ENCODE measurements at places on chromosomes 5 and 9.

DNA sequence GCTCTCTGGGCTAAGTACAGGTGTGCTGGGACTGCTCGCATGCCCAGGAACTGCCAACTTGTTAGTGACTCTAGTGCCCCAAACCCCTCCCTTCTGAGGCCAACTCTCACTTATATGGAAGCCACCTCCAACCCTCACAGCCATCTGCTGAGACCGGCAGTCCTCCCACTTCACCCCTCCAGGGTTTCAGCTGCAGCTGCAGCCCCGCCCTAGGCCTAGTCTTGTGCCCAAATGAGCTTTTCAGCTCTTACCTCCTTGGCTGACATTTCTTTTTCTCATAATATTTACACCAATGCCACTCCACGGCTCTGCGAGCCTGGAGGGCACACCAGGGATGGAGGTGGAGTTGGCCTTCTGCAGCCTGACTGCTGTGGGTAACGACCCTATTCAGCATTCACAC lies 166.6 kb downstream of the ROR2 start:
- no peak for DNase-seq

- no peak for DNase-seq
These were observed 76.6 kb upstream of the ADAMTS16 start for GRCh38 chr5:5063533-5063953.

- no peak for DNase-seq
These were observed 16.3 kb upstream of the LAMC3 start for GRCh38 chr9:130992682-130993032.

DNA sequence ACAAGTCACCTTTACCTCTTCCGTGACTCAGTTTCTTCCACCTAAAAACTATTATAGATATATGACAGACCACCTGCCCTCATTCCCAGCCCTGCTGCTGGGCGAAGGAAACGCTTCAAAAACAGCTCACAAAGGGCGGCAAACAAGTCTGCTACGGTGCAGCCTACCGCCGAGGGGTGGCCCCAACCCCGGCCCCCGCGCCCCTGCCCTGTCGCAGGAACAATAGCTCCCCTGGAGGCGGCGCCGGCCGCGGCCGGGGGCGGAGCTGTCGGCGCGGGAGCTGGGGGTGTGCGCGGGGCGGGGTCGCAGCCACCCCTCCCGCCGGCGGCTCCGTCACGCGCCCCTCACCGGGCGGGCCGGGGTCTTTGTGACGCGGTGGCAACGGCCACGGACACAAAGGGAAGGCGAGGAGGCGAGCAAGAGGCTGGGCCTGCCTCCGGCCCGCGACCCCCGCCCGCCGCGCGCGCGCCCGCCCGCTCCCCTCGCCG lies at the start of gene TMEFF1:
TSS of gene TMEFF1 (plus strand) at position 362 of the 488 bp plus-strand sequence. CDS start 396 bp downstream, outside the sequence.
- peak; percentile 46 for DNase-seq

GRCh38 chr5:143453720-143454119 lies 50.2 kb upstream of the NR3C1 start:
- DNase-seq, result no peak

DNA sequence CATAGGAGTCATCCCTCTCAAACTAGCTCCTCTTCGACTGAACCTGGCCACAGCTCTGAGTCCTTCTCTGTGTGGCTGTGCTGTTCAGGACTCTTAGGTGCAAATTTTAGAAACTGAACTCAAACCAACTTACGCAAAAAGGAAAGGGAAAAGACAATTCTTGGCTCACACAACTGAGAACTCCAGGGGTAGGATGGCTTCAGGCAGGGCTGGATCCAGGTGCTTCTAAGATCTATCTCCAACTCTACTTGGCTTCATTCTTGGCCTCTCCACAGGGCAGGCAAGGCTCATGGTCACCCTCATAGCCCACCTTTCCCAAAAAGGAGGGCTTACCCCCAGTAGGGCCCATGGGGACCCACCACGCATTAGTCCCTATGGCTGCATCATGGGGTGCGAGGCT lies 8.1 kb downstream of the ASS1 start:
- no peak for DNase-seq

DNA sequence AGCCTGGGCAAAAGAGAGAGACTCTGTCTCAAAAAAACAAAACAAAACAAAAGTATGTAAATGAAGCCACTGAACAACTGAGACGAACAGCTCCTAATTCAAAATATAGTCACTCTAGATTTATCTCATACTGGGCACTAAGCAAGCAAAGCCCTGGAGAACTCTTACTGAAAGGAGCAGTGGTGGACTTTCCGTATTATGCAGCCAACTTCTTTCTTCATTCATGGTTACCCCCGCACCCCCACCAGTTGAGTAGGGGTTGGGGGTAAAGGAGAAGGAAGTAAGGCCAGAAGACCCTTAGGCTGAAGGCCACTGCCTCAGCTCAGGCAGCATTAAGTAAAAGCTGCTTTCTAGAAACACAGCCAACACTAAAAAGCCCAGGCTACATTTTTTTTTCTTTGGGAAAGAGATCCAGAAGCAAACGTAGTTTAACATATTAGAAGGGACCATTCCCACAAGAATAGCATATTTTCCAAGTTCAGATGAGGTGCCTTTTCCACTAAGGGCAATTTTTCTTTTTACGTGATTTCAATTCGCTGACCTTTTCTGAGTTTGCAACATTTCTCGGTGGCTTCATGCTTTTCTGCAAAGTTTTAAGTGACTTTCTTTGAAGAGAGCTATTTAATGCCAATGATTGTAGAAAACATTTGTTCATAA lies 55.3 kb downstream of the MAPKAP1 start:
- DNase-seq, result no peak

DNA sequence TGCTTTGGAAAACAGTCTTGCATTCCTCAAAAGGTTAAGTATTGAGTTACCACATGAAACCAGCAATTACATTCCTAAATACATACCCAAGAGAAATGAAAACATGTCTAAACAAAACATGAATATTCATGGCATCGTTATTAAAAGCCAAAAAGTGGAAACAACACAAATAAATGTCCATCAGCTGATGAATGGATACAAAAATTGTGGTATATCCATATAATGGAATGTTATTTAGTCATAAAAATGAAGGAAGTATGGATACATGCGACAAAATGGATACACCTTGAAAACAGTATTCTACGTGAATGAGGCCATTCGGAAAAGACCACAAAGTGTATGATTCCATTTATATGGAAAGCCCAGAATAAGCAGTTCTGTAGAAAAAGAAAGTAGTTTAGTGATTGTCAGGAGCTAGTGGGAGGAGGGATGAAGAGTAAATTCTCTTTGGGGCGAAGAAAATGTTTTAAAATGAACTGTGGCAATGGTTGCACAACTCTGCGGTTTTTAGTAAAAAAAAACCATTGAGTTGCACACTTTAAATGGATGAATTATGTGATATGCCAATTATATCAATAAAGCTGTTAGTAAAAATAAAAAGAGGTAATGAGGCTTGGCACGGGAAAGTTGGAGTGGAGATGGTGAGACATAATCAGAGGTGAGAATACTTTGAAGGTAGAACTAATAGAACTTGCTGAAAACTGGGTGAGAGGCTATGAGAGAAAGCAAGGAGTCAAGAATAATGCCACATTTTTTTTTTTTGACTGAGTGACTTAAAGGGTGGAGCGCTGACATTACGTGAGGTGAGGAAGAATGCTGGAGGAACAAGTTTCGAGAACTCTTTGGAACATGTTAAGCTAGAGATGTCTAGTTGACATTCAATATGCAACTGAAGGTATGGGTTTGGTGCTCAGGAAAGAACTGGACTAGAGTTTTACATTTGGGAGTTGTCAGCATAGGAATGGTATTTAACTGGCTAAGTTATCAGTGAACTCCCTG lies 194.9 kb upstream of the ZNF608 start:
- DNase-seq, result no peak

GRCh38 chr9:127180457-127181314 lies 58.3 kb upstream of the ANGPTL2 start:
- no peak for DNase-seq

DNA sequence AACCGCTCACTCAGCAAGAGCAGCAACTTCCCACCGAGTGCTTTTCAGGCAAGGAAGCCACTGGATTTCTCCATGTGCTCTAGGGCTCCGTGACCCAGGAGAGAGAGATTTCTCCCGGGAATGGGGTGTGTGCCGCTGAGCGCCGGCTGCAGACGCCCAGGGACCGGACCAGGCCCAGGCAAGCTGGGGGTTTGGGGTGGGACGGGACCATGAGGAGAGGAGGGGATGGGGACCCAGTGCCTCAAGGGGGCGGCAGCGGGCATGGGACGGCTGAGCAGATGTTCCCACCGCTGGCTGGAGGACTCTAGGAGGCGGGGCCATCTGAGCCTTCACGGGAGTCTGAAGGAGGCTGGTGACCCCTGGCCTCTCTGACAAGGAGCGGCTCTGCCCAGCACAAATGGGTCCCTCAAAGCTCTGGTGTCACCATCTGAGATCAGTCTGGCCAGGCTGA lies 8.5 kb downstream of the LCN9 start:
- DNase-seq, result no peak

DNA sequence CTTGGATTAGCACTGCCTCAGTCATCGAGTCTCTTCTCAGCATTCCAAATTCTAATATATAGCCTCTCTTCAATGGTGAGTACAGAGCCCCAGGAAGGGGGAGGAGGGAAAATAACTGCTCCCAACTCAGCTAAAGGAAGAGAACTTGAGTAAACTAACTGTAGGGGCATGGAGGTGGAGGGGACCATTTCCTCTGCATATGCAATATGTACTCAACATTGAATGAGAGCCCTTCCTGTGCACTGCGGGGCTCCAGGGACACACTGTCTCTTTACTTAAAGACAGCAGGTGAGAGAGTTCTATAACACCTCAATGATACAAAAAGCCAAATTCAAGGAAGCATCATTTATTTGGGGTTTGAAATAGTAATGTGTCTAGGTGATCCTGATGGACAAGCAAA lies 75.1 kb downstream of the GNAQ start:
- DNase-seq, result no peak

DNA sequence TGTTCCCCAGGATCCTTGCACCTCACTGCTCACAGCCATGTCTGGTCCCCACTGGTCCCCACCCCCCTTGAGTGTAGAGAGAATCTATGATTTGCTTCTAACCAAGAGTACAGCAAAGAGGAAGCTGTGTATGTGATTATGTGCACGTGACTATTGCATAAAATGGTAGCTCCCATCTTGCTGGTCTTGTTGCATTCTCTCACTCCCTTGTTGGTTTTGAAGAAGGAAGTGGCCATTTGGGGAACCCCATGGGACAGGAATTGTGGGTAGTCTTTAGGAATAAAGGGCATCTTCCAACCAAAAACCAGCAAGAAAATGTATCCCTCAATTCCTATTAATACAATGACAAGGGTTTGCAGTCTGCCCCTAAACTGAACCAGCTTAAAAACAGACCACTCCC lies 5.2 kb upstream of the FCN2 start:
- DNase-seq, result no peak

- peak; percentile 21 for DNase-seq
These were observed 32.9 kb upstream of the FAM120AOS start for GRCh38 chr9:93486268-93486667.

DNA sequence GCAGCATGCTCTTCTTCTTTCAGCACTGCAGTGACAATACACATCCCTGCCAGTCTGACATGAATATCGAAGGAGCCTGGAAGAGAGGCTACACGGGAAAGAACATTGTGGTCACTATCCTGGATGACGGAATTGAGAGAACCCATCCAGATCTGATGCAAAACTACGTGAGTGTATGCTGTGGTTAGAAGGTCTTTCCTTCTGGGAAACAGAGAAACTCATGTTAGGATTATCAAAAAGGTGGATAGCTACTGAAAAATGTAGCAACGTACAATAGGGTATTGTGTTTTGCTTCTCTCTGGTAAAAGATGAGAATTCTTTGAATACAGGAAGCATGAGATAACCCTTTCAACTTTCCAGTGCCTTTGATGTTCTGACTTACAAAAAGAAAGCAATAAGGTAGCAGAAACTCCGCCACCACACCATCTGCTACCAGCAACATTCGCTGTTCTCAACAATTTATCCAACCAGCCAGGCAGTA lies 133.3 kb downstream of the PCSK5 start:
- DNase-seq, result no peak

- no peak for DNase-seq
These were observed 40.3 kb downstream of the TNFAIP8 start for GRCh38 chr5:119396030-119396664.

GRCh38 chr5:77003246-77003645 lies 27.0 kb upstream of the AGGF1 start:
- DNase-seq, result no peak

DNA sequence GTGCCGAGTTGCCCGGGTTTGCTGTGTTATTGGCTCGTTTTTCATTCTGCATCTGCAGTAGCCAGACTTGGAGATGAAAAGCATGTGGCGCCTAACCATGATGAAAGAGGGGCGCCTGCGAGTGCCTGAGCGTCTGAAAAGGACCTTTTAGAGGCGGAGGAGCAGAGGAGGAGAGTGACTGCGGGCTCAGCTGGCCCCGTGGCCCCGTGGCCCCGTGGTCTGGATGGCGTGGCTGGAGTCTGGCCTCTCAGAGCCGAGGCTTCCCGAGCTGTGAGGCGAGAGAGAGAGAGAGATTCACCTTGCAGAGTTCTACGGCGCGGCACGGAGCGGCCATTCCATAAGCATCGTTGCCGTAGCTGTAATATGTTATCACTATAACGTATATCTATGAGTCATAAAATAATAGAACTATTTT lies 55.3 kb upstream of the RNU6ATAC start:
- DNase-seq, result no peak

- DNase-seq, result no peak
These were observed 55.7 kb downstream of the GLIS3 start for GRCh38 chr9:4243877-4244812.

DNA sequence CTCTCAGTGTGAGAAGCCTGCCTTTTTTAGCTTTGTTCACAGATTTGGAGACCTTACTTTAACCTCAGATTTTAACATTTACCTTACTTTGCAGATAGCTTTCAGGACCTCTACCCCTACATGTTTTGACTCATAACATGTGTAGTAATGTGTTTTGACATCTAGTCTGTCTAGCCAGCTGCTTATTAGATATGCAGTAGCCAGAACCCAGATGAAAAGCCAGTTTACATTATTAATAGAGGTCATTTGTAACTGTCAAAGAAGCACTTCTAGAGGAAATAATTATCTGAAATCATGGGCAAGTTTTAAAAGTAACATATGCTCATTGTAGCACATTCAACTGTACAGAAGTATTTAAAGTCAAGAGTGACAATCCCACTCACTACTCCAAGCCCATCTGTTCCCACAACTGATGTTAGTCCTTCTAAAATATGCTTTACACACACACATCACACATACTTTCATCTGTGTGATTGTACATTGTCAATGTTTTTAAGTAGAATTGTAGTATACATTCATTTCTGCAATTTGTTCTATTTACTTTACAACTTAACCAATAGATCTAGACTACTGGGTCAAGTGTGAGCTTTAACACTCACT lies 71.8 kb upstream of the NIPAL4 start:
- no peak for DNase-seq

DNA sequence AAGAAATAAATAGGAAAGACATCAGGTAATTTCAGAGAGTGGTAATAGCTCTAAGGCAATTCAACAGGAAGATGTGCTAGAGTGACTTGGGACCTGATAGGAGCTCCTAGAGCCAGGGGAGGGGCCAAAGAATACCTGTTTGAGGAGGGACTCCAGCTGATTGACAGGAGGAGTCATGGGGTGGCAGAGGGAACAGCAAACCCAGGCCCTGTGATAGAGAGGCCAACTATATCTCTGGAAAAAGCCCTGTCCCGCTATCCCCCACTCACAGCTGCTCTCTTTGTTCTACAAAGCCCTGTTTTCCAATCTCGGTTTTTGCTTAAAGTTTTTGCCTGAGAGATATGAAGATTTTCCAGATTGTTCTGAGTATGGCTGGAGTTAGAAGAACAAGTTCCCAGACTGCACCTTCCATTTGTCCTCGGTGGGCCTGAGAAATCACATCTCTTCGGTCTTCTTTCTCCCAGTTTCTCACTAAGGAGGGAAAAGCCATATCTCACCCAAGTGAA lies 9.0 kb upstream of the NSD1 start:
- no peak for DNase-seq

- no peak for DNase-seq
These were observed 5.6 kb downstream of the KLHL3 start for GRCh38 chr5:137730336-137730735.
